Astrocyte of the cerebellum (primary cell): ENCODE measurements at places on chromosomes 4 and X.

DNA sequence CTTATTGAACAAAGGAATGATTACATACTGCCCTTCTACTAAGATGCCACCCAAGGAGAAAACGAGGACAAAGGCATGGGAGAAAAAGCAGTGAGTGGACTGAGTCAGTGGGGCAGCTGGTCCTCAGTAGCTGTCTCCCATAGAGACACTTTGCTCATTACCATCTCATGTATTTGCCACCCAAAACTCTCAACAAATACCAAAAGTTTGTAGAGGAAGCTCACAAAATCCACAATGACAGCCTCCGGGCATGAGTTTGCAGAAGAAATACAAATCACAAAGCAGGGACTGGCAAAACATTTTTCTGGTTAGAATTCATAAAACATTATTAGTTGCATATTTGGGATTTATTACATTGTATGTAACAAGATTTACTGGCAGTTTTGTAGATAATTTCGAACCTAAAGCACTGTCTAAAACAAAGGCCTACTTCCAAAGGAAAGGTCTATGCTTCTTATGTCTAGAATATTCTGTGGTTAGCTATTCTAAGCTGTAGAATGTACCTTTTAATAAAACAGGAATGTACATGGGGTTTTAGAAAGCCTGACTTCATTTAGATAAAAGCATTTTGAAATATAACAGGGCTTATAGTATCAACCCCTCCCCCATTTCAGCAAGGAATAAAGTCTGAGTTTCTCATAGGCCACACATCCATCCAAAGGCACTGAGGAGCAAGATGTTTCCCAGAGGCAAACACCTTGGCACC lies 17.7 kb downstream of the PCDH18 start:
- DNase-seq: no peak

DNA sequence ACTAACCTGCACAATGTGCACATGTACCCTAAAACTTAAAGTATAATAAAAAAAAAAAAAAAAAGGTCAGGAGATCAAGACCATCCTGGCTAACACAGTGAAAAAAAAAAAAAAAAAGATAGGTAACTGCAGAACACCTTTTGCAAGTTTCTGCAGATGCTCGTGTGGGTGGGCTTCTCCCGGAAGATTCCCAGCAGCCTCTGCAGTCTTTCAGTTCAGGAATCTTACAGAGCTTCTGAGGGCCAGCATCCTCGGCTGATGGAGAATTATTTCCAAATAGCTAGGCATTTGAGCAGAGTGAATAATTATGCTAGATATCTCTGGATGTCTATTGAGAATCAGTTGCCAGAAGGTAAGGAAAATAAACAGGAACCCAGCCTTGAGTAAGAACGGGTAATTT lies 300.7 kb downstream of the DCTD start:
- no peak for DNase-seq

DNA sequence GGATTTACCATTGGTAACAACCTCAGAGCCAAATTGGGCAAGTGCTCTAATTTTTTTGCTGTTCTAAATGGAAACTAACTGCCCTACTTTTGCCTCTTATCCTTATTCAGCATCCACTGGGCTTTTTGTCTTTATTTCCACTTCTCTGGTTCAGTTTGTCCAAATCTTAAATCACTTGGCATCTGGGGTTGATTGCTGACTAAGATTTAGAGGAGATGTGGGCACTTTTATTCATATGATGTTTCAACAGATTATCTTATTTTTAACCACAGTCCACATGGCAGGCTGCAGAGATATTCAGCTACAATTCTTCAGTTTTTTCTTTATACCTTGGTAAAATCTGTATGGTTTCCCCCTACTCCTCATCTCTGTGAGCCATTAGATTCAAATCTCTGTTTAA lies 1161.4 kb upstream of the PCDH7 start:
- DNase-seq: no peak

DNA sequence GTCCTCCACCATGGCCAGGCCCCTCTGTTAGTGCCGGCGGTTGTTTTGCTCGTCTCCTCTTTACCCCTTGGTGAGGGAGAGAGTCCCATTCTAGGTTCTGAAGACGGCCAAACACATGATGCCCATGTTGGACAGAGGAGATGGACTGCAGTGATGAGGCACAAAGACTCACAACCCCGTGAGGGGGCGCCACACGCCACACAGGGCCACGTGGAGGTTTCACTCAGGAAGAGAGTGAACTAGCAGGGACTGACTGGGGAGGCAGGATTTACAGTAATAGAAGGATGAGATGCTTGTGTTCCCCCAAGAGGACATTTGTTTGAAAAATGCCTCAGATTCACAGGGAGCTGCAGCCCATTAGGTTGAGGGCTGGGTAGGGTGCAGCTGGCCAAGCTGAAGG lies 655.3 kb upstream of the FRG1 start:
- no peak for DNase-seq
